ENCODE measurements at places on chromosomes 1 and 21. TPM values are rescaled to one million over a fixed set of nuclear protein-coding genes. Genes with fewer than 3 reads are reported as not detected.

The SPATA21 gene
- not detected for total RNA-seq

The CYYR1 gene
- total RNA-seq, result 24.7 TPM

The UBL4B gene
- not detected for total RNA-seq

The TSPAN1 gene
- total RNA-seq, result 0.75 TPM

The FCGR1A gene
- 0.46 TPM for total RNA-seq

The GRHL3 gene
- total RNA-seq, result not detected

The KCNK1 gene
- 23.9 TPM for total RNA-seq

The PKP1 gene
- total RNA-seq, result 0.08 TPM

The DYNLT5 gene
- total RNA-seq, result 4.6 TPM

The SRM gene
- 47.2 TPM for total RNA-seq

The DLGAP3 gene
- total RNA-seq, result 0.08 TPM

The BCAR3 gene
- 18.5 TPM for total RNA-seq

The AMY1A gene
- total RNA-seq, result not detected

The TRABD2B gene
- total RNA-seq, result 0.51 TPM

The FOXD3 gene
- total RNA-seq, result 0.24 TPM

The SELP gene
- total RNA-seq, result 9.0 TPM

The F13B gene
- not detected for total RNA-seq

The OLIG1 gene
- 0.59 TPM for total RNA-seq

The CRYZ gene
- 37.5 TPM for total RNA-seq

The CNTN2 gene
- 0.38 TPM for total RNA-seq

The DNAJC8 gene
- total RNA-seq, result 54.9 TPM

The SSX2IP gene
- total RNA-seq, result 10.0 TPM

The CD5L gene
- 4.9 TPM for total RNA-seq

The MATN1 gene
- not detected for total RNA-seq

The RAP1GAP gene
- 3.7 TPM for total RNA-seq

The BLACAT1 gene
- not detected for total RNA-seq

The AQP10 gene
- total RNA-seq, result 0.08 TPM

The GBP2 gene
- 11.1 TPM for total RNA-seq

The UBIAD1 gene
- 10.1 TPM for total RNA-seq

The RUNX3 gene
- 1.0 TPM for total RNA-seq

The SLC19A2 gene
- total RNA-seq, result 15.6 TPM

The LCE1C gene
- total RNA-seq, result not detected

The BARHL2 gene
- total RNA-seq, result not detected

The TFF3 gene
- 1.00 TPM for total RNA-seq

The PDE4B gene
- 10.6 TPM for total RNA-seq

The RGS5 gene
- total RNA-seq, result 270 TPM
